Stomach (tissue), 19 donors: ENCODE measurements at places on chromosomes 1 and 21. TPM values are rescaled to one million over a fixed set of nuclear protein-coding genes. Genes with fewer than 3 reads are reported as not detected.
A peak's percentile ranks its signal among the peaks of the same experiment; 100 is the strongest.

GRCh38 chr1:16187748-16188401, 24.6 kb downstream of the ARHGEF19 start:
- DNase-seq, result peak; percentile 93

GRCh38 chr1:201053155-201053860, 29.8 kb upstream of the KIF21B start:
- DNase-seq, result no peak

- no peak for DNase-seq
Observed at GRCh38 chr1:8908388-8909151, 30.1 kb upstream of the ENO1 start.

GRCh38 chr1:230917284-230918135, 49.2 kb upstream of the C1orf198 start:
- DNase-seq, result peak; percentile 93

GRCh38 chr1:116268211-116268610, 104.8 kb upstream of the ATP1A1 start:
- peak; percentile 59 for DNase-seq

- peak; percentile 95 for DNase-seq
Observed at GRCh38 chr1:178037510-178038253, 56.2 kb upstream of the RASAL2 start.

- DNase-seq, result no peak
Observed at GRCh38 chr1:198913667-198914066, 274.8 kb downstream of the PTPRC start.

The NUAK2 gene
- total RNA-seq, result 0.58 TPM

The TCHHL1 gene
- not detected for total RNA-seq

The CD2 gene
- total RNA-seq, result 2.9 TPM

The ARHGEF16 gene
- 51.0 TPM for total RNA-seq

The GBP6 gene
- not detected for total RNA-seq

The CTSK gene
- 12.2 TPM for total RNA-seq
